Lung (tissue), 17 donors: ENCODE measurements at places on chromosomes 7 and 10.

DNA sequence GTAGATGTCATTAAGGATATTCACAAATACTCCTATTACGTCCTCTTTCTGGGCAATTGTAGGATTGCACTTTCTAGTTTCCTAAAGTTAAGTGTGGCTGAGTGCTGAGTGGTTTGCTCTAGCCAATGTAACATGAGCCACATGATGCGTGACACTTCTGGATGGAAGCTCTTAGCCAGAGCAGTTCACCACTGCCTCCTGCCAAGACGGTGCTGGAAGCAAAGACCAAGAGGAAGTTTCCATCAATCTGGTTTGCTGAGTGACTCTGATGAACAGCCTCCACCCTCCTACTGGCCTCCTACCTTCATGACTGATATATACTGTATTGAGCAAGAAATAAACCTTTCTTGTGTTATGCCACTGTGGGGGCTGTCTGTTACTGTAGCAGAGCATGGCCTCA lies 318.1 kb downstream of the KCNMA1 start:
- no peak for DNase-seq

- DNase-seq, result no peak
Observed at GRCh38 chr7:29900745-29901144, 88.9 kb downstream of the SCRN1 start.

GRCh38 chr7:2539031-2539911 lies 16.1 kb downstream of the BRAT1 start:
- DNase-seq, result no peak

DNA sequence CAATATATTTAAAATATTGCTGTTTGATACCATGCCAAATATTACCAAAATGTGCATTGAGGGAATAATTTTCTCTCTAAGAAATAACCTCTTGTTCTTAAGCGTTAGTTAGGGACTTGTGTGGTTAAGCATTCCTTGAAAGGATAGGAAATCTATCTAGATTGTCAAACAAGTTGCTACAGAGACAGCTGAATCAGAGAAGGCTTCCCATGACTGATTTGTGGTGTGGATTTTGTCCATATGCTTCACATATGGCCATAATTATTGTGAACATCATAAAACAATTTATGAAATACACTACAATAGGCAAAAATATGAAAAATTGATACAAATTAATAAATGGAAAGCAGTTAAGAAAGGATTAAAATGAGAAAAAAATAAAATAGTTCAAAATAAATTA lies 96.3 kb downstream of the GNAT3 start:
- DNase-seq, result no peak

GRCh38 chr7:28096713-28097112 lies 83.9 kb downstream of the JAZF1 start:
- peak; percentile 84 for DNase-seq

DNA sequence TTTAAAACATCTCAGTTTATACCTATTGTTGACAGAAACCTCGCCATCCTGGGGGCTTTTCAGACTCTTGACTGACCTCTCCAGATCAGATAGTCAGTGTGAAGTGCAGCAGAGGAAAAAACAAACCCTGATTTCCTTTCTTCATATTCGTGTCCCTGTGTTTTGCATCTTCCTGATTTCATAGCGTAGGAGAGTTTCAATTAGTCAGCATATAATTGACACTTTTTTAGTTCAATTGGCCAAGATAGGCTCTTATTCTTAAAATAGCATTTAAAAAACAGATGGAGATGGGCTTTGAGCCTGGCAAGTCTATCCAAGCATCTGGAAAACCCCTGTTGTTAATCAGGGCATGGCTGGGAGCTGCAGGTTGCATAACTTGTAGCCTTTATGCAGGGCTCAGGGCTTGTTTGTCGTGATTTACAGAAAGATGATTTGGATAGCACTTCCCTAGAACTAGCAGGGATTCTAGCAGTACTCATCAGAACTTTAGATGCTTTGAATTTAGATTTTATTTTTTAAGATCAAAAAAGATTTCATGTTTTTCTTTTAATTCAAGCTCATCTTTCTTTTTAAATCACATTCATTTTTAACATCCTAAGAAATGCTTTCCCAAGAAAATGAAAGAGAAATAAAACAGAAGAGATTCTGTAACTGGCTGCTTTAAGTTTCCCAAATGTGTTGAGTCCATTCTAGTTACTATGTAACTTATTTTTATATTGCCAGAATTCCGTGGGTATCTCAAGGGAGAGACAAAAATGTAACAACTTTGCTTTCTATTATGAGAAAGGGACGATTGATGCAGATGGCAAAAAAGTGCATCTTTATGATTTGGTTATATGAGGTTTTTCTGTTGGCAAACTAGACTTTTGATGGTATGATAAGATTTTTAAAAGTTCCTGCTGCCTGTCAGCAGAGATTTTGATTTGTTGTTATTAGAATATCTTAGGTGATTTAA lies 270.8 kb upstream of the FZD8 start:
- DNase-seq, result no peak

- peak; percentile 75 for DNase-seq
Observed at GRCh38 chr7:137169282-137169698, 174.2 kb downstream of the PTN start.

- peak; percentile 42 for DNase-seq
Observed at GRCh38 chr7:103447073-103447960, 1.3 kb upstream of the SLC26A5 start.

- no peak for DNase-seq
Observed at GRCh38 chr7:122849957-122850328, 36.3 kb downstream of the CADPS2 start.

GRCh38 chr10:6863381-6863780 lies 283.3 kb upstream of the PRKCQ start:
- no peak for DNase-seq

DNA sequence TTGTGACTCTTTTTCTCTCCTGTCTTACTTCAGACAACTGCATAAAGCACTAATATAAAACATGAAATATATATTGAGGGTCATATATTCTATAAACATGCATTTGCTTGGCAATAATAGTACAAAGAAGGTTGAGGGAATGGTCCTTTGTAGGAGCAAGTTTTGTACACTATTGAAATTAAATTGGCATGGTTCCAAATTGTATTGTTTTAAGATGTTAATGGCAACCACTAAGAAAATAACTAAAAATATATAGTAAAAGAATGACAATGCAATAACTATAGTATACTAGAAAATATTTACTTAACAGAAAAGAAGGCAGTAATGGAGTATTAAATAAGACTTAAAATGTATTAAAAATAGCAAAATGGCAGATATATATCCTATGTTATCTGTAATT lies 33.7 kb upstream of the KAT6B start:
- no peak for DNase-seq

DNA sequence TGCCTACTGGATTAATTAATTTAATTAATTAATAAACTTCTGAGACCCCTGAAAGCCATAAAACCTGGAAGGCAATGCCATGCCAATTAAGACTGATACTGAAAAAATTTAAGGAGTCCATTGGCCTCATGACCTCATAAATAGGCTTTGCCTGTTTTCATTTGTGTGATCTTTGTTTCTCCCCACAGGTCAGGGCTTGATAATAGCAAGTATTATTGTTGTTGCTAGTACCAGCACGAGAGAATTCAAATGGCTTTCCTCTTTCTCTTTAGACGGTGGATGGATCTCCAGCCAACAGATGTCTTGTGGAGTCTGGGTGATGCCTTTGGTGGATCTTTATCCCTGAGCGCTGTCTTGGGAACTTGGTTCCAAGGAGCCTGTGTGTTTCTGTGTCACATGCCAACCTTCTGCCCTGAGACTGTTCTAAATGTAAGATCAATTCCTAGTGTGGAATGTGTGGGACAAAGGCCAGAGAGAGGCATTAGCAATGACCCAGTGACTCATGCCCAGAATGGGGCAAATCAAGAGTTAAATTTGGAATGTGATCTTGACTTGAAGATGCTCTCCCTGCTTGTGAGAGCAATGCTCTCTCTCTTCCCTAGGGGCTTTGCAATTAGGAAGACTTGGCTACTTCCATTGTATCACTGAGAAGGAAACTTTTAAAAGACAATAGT lies 17.7 kb downstream of the ACSM6 start:
- DNase-seq, result no peak

- DNase-seq, result no peak
Observed at GRCh38 chr7:73437621-73438416, 4.2 kb downstream of the FZD9 start.

- DNase-seq, result no peak
Observed at GRCh38 chr7:18521945-18522566, 26.5 kb downstream of the HDAC9 start.

- no peak for DNase-seq
Observed at GRCh38 chr10:51073453-51074237, 642 bp upstream of the PRKG1 start.

GRCh38 chr10:77602913-77603533 lies 34.6 kb downstream of the KCNMA1 start:
- peak; percentile 64 for DNase-seq

GRCh38 chr10:5752301-5752871 lies 60.8 kb downstream of the GDI2 start:
- DNase-seq, result no peak

GRCh38 chr10:132363921-132364593 lies 32.1 kb downstream of the LRRC27 start:
- peak; percentile 70 for DNase-seq

DNA sequence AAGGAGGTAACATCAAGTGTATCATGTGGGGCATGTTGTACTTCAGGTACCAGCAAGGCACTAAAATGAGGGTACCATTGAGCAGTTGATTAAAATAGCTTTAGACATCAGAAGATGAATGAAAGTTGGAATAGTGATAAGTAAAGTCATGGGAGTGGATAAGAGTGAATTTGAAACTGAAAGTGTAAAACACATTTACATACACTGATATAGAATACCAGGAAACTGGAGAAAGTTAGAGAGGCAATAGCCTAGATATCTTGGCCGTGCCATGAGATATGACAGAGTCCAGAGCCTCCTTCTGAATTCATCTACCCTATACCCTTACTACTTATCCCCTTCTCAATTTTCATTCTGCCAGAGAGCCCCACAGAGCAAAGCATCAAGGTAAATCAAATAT lies 76.6 kb downstream of the GRM3 start:
- no peak for DNase-seq

- no peak for DNase-seq
Observed at GRCh38 chr10:3548702-3549101, 236.3 kb downstream of the KLF6 start.

- no peak for DNase-seq
Observed at GRCh38 chr7:142752376-142753225, 3.3 kb downstream of the PRSS1 start.

- DNase-seq, result no peak
Observed at GRCh38 chr7:107128217-107128616, 40.6 kb upstream of the HBP1 start.

GRCh38 chr10:103814105-103814504 lies 41.3 kb downstream of the SH3PXD2A start:
- no peak for DNase-seq

- no peak for DNase-seq
Observed at GRCh38 chr10:5774987-5775620, 38.1 kb downstream of the GDI2 start.

GRCh38 chr7:100432621-100433275 lies 3.1 kb downstream of the MEPCE start:
- DNase-seq, result no peak
